ENCODE measurements at places on chromosomes 16 and 17.

- DNase-seq, result no peak
These were observed 13.9 kb downstream of the ITPRIPL2 start for GRCh38 chr16:19127674-19128131.

DNA sequence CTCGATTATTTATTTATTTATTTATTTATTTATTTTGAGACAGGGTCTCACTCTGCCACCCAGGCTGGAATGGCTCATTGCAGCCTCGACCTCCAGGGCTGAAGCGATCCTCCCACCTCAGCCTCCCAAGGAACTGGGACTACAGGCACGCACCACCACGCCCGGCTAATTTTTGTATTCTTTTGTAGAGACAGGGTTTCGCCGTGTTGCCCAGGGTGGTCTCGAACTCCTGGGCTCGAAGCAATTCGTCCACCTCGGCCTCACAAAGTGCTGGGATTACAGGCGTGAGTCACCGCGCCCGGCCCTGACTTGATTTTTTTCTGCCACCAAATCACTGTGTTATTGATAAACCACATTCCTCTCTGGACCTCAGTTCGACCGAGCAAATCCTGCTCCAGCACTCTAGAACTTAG is 758 bp upstream of the RPL23A start:
- no peak for DNase-seq

GRCh38 chr16:67653128-67653788 is 6.8 kb downstream of the ACD start:
- no peak for DNase-seq

GRCh38 chr16:80231888-80232287 is 308.9 kb upstream of the DYNLRB2 start:
- peak; percentile 90 for DNase-seq

DNA sequence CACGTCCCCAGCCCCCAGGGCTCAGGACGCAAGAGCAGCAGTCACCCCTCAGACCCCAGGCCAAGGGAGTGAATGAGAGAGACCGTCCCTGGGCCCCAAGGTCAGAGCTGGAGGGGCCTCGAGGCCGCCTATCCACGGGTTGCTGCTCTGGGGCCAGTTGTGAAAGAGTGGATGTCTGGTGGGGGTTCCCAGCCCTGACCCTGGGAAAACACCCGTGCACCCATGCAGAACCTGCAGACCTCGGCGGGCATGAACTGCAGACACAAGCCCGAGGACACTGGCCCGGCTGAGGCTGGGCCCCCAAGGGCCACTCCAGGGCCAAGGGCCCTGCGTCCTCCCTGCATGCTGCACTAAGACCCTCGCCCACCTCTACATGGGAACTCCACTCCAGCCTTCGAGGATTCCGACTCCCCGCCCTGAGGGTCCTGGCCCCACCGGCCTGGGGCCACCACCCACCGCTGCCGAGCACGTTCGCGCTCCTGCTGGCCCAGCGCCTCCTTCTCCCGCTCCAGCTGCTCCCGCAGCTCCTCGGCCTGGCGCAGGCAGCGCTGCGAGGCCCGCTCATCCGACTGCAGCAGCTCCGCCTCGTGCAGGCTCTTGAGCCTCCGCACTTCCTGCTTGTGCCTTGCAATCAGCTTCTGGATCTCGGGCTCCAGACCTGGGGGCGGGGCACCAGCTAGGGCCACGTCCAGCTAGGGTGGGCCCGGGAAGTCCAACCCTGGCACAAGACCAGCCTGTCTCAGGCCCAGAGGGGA is 27.6 kb upstream of the AATK start:
- DNase-seq, result no peak

GRCh38 chr16:88477631-88478519 is 24.8 kb downstream of the ZFPM1 start:
- DNase-seq, result no peak

DNA sequence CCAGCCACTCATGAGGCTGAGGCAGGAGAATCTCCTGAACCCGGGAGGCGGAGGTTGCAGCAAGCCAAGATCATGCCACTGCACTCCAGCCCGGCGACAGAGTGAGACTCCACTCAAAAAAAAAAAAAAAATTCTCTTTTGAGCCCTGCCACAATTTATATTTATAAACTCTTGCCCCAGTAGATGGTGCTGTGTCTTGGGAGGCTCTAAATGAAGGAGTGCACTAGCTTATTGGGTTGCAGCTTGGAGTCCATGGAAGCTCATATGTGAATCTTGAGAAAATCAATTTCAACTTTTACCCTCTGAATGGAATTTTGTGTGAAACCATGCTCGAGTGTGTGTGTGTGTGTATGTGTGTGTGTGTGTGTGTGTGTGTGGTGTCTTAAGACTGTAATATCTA is 420.1 kb downstream of the HS3ST4 start:
- no peak for DNase-seq

DNA sequence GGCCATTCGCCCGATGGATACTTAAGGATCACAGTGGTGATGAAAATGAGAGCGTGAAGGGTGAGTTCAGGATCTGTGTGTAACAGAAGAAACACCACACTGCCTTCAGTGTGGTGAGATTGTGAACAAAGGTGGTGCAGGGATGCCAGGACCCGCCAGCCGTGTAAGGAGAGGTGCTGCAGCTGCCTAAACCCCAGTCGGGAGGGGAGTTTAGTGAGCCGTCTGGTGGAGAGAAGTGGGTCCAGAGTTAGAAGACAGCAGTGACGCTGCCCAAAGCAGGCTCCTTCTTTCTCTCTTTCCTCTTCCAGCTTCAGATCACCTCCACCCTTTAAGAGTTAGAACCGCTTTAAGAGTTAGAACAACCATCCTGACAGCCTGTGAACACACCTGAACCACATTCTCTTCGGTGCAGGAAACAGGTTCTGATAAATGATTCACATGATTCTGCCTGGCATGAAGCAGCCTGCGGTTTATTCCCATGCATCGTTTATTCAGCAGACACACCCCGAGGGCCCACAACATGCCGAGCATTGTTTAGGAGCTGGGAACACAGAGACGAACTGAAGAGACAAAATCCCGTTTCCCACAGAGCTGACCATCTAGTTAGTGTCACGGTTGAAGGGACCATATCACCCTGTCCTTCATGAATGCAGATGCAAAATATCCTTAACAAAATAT is 84.0 kb upstream of the DNAH17 start:
- no peak for DNase-seq

DNA sequence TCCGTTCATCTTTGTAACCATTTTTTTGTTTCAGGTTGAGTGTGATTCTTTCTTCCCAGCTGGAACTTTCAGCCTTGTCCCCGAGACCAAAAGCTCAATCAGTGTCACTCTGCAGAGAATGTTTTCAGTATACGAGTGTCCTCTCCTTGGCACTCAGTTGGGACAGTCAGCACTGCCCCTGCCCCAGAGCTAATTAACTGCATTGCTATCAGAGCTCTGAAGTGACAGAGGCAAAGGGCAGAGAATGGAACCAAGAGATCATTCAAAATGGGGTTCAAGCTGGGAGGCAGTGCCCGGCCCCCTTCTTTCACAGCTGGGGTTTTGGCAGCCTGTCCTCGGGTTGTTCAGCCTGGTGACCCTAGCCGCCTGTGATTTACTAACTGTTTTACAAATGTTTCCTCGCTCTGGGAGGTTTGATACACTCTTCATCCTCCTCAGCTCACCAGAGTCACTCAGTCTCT is 195.9 kb upstream of the TBX2 start:
- DNase-seq, result no peak

GRCh38 chr17:34998205-34998604 is 17.9 kb downstream of the LIG3 start:
- peak; percentile 74 for DNase-seq

- DNase-seq, result no peak
These were observed 29.8 kb downstream of the PLD6 start for GRCh38 chr17:17176341-17176740.

DNA sequence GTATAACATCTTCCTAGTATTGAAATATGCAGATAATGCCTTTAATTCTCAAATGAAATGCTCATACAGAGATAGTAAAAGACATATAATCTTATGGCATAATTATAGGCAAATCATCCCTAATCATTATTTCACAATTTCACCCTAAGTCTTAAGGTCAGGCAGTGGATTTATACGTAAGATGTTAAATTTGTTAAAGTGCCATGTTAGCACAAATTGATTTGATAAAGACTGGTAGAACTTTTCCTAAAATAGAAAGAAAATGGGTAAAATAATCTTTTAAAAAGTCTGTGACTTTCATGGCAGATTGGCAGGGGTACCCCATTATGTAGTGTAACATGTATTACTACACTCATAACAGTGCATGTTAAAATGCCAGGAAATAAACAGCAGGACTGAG is 1092.7 kb upstream of the GOT2 start:
- no peak for DNase-seq

DNA sequence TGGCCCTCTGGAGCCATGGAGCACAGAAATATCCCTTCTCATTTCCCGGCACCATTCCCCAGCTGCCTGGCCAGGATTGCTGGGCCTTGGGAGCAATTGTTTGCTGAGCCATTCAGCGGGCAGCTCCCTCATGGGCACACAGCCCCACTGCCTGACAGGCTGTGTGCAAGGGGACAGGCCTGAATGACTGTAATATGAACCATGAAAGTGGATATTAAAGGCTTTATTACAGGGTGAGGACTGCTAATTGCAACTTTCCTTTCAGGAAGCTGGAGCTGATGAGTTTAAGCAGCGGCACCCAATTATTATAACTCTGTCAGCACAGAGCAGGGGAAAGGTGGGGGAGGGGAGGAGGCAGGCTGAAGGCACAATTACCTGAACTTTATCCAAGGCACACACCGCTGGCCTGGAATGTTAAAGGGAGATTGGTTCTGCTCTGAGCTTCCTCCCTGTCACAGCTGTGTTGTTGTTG is 159.8 kb upstream of the SDK2 start:
- no peak for DNase-seq

GRCh38 chr16:20628213-20628612 is 52.0 kb upstream of the ACSM2B start:
- no peak for DNase-seq

DNA sequence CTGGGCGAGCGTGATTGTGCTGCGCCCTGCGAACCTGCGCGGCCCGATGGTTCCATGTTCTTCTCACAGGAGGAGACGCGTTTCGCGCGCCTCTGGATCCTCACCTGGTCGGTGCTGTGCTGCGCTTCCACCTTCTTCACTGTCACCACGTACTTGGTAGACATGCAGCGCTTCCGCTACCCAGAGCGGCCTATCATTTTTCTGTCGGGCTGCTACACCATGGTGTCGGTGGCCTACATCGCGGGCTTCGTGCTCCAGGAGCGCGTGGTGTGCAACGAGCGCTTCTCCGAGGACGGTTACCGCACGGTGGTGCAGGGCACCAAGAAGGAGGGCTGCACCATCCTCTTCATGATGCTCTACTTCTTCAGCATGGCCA is 1.0 kb downstream of the FZD2 start:
- peak; percentile 38 for DNase-seq

DNA sequence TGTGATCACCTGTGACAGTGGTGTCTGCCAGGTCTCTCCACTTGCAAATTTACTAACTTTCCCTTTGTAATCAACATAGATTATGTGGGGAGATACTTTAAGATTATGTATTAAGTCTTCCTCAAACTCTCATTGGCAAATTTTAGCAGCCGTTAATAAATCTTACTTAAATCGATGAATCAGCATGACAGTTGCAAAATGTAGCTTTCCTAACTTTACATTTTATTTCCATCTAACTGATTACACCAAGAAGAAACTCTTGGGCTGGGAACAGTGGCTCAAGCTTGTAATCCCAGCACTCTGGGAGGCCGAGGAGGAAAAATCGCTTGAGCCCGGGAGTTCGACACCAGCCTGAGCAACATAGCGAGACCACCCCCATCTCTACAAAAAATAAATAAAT is 23.3 kb upstream of the CPNE2 start:
- no peak for DNase-seq

GRCh38 chr17:75047398-75048098 is 523 bp downstream of the KCTD2 start:
- no peak for DNase-seq

- no peak for DNase-seq
These were observed 58.5 kb downstream of the KNOP1 start for GRCh38 chr16:19659554-19659953.

DNA sequence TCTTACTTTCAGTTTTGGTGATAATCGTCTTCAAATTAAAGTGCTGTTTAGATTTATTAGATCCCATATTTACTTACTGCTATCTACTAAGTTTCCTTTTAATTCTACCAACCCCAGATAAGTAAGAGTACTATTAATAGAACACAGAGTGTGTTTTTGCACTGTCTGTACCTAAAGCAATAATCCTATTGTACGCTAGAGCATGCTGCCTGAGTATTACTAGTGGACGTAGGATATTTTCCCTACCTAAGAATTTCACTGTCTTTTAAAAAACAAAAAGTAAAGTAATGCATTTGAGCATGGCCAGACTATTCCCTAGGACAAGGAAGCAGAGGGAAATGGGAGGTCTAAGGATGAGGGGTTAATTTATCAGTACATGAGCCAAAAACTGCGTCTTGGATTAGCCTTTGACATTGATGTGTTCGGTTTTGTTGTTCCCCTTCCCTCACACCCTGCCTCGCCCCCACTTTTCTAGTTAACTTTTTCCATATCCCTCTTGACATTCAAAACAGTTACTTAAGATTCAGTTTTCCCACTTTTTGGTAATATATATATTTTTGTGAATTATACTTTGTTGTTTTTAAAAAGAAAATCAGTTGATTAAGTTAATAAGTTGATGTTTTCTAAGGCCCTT is 56.8 kb downstream of the HLF start:
- no peak for DNase-seq

GRCh38 chr17:76736349-76737081 is 616 bp downstream of the SRSF2 start:
- DNase-seq, result peak; percentile 65

DNA sequence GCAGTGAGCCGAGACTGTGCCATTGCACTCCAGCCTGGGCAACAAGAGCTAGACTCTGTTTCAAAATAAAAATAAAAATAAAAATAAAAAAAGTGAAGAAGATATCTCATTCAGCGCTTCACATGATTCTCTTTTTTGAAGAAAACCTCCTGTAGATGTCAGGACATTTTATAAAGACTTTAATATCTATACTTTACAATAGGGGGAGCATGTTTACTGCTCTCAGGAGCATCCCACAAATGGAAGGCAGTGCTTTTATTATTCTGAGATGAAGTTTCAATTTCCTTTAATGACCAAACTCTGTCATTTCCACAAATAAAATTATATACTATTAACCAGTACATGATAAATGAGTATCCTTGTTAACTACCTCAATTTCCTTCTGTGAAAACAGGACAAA is 118.7 kb upstream of the MYOCD start:
- no peak for DNase-seq

All from astrocyte of the spinal cord (primary cell).